ENCODE measurements at places on chromosomes 3 and 15.

DNA sequence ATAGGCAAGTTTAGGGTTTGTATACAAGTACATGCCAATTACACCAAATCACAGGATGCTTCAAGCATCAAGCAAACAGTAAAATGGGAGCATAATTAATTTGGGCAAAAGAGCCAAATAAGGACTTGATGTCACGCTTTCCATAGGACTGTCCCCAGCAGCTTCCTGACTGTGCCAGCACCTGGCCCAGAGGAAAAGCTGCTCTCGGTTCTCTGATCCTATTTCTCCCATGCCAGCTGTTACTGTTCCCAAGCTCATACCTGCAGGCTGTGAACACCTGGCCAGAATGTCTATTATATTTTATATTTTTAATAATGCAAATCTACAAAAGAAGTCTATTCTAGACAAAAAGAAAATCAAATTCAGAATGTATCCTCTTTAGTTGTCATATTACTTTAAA lies 12.2 kb downstream of the ZXDC start:
- no peak for DNase-seq

DNA sequence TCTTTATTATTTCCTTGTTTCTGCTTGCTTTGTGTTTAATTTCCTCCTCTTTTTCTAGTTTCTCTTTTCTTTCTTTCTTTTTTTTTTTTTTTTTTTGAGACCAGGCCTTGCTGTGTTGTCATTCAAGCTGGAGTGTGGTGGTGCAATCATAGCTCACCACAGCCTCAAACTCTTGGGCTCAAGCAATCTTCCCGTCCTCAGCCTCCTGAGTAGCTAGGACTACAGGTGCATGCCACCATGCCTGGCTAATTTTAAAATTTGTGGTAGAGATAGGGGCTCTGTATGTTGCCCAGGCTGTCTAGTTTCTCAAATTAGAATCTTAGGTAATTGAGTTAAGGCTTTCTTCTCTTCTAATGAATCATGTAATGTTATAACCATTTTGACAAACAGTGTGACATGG lies 22.4 kb downstream of the SLMAP start:
- no peak for DNase-seq

DNA sequence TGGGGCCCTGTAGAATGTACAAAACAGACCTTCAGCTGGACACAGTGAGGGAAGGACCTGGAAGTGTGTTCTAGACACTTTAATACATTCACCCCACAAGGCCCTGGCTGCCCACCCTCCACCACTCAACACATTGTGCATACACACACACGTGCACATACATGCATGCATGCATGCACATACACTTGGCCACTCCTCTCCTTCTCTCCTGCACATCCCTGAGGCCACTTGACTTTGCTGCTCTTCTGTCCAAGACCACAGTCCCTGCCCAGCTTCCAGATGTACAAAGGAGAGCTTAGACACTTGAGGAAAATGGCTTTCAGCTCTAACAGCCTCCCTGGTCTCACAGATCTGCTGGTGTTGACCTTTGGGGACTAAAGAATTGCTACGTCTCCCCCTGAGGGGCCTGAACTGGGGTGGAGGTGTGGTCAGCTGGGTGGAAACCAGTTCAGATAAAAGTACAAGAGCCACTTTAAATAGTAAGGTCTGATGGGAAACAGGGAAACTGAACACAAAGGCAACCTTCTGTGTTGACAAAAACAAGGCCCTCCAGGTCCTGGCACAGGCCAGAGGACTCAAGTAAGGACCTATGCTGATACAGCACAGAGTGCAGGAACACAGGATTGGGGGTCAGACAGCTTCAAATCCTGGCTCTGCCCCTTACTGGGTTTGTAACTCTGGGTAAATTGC lies 24.8 kb upstream of the NOX5 start:
- no peak for DNase-seq

- no peak for DNase-seq
Observed at GRCh38 chr3:107978131-107979055, 112.4 kb downstream of the CD47 start.

DNA sequence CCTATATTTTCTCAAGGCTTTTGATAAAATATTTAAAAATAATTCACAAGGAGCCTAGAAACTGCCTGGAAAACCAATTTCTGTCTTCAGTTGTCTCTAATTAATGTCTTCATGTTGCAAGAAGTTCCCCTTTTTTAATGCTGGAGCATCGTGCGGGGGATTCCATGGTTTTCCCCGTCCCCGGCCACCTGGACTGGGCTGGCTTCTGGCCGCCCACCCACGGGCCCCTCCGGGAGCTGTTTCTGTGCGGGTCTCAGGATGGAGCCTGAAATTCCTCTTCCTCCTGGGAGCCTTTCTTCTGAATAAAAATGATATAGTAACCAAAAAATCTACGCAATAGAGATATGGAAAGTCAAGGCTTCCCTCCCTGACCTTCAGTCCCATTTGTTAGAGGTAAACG lies 8.1 kb upstream of the LRRK1 start:
- no peak for DNase-seq

- no peak for DNase-seq
Observed at GRCh38 chr3:113496924-113497323, 18.0 kb downstream of the SPICE1 start.

DNA sequence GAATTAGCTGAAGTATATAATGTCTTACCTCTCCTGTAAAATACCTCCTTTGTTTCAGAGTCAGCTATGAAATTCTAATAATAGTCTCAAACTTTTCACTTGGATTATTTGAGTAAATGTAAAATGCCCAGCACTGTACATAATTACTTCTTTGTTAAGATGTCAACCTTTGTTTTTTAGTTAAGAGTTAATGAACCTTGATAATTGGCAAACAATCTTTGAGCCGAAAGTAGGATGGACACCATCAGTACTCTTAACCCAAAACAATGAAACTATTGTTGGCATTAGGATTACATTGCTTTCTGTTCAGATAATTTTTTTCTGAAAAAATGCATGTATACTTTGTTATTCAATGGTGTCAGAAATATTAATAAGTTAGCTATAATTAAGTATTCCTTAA lies 3.0 kb upstream of the NECTIN3 start:
- no peak for DNase-seq

- no peak for DNase-seq
Observed at GRCh38 chr3:64595253-64595694, 92.5 kb downstream of the ADAMTS9 start.

- no peak for DNase-seq
Observed at GRCh38 chr3:189143771-189144170, 28.0 kb upstream of the TPRG1 start.

Data from activated CD4-positive, alpha-beta T cell treated with anti-CD3 and anti-CD28 coated beads for 4 hours (primary cell).